Germinal center (tissue), 1 donor: ENCODE measurements at places on chromosomes 5 and 9.
A peak's percentile ranks its signal among the peaks of the same experiment; 100 is the strongest.

DNA sequence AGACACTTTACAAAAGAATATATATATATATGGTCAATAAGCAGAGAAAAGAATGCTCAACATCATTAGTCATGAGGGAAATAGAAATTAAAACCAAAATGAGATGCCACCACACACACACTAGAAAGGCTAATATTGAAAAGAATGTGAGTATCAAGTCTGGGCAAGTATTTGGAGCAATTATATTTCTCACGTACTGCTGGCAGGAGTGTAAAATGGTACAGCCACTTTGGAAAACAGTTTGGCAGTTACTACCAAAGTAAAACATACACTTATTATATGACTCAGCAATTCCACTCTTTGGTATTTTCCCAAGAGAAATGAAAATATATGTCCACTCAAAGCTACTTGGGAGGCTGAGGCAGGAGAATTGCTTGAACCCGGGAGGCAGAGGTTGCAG is 29.8 kb downstream of the NEUROG1 start:
- no peak for DNase-seq

DNA sequence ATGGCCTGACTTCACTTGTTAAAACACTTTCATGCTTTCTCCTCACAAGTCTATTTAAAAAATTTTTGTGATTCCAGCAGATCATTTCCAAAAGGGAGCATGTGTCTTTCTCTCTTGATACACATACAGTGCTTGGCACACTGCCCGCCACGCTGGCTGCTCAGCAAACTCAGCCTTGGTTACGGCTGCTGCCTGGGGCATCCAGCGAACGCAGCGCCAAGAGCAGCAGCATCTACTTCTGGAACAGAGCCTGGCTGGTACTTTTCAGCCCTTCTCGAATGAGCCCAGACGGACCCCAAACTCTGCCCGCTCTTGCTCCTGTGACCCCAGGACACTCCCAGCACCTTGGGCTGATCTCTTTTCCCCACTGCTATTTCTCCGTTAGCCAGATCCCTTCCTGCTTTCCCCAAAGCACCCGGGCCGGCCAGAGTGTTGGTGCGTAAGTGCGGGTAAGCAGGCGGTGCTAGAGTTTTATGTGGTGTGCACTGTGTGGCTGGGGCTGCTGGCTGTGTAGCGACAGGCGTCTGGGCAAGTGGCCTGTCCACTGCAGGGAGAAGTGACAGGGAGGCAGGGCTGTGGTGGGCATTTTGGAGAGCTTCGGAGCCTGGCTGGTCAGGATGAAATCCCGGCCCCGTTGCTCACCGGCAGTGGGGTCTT is 73.2 kb downstream of the SH3PXD2B start:
- no peak for DNase-seq

DNA sequence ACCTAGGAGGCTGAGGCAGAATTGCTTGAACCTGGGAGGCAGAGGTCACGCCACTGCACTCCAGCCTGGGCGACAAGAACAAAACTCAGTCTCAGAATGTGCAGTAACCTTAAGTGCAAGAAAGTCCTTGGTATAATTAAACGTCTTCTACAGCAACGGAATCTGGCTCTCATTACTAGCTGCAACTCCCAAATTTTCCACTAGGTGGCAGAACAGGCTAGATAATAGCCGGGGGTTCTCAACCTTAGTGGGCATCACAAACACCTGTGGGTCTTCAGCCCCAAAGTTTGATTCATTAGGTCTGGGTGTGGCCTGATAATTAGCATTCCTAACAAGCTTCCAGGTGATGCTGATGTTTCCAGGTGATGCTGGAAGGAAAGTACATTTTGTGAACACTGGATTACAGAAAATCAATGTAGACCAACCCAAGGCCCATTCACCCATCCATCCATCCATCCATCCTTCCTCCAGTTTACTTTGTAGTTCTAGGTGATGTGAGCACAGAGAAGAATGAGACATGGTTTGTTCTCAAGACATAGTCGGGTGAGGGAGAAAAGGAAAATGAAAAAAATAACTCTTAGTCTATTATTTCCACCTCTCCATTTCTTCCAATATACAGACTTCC is 37.3 kb downstream of the FBXW2 start:
- DNase-seq: peak; percentile 73

GRCh38 chr9:131826966-131827525 is 87.2 kb upstream of the RAPGEF1 start:
- no peak for DNase-seq

GRCh38 chr5:9596824-9597223 is 33.3 kb downstream of the TAS2R1 start:
- no peak for DNase-seq
